Pons (tissue), 1 donor: ENCODE measurements at places on chromosomes 2 and 18.
A peak's percentile ranks its signal among the peaks of the same experiment; 100 is the strongest.

GRCh38 chr18:3089579-3089978, 76.6 kb upstream of the LPIN2 start:
- DNase-seq, result no peak

DNA sequence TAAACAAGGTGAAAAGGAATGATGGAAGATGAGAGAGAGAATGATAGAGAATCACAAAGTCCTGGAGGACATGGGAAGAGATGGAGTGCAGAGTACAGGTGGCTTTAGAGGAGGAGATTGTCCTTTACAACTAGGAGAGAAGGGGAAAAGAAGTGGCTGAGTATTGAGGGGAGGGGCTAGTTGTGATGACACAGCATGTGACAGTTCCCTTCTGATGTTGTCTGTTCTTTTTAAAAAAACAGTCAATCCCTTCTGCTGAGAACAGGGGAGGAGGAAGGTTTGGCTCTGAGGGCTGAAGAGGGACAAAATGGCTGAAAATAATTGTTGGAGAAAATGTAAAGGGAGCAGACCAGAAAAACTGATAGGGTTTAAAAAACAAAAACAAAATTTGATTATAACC, 44.0 kb downstream of the STEAP3 start:
- no peak for DNase-seq

DNA sequence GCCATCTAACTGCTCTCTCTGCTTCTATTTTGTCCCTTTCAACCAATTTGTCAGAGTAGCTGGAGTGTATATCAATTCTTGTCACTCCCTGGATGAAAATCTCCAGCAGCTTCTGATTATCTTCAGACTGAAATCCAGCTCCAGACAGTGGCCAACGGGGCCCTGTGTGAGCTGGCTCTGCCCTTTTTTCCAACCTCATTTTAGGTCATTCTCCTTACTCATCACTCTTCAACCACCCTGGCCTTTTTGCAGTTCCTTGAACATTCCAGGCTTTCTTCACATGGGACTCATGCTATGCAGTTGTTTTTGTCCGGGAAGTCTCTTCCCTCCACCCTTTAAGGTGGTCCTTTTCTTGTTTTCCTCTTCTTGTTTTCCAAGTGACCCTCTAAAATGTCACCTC, 15.4 kb upstream of the FAP start:
- no peak for DNase-seq

- no peak for DNase-seq
Measured at GRCh38 chr2:179842498-179843153, 18.8 kb downstream of the ZNF385B start.

- no peak for DNase-seq
Measured at GRCh38 chr2:118048401-118048800, 34.5 kb upstream of the CCDC93 start.

DNA sequence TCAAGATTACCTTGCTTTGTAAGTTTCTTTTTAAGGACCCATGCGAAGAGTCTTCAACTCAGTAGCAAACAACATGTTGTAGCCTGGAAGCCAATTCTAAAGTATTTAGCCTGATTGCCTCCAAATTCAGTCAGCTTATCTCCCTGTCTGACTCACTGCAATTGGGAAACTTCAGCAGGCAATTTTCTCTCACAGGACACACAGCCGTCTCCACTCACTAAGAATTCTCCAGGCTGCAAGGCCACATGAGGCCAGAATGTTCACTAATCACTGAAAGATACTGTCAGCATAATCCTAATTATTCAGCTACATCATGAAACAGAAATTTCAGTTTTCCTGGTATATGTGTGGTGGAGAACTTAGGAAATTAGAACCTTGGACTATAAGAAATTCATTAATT, 78.1 kb upstream of the PDE1A start:
- no peak for DNase-seq

DNA sequence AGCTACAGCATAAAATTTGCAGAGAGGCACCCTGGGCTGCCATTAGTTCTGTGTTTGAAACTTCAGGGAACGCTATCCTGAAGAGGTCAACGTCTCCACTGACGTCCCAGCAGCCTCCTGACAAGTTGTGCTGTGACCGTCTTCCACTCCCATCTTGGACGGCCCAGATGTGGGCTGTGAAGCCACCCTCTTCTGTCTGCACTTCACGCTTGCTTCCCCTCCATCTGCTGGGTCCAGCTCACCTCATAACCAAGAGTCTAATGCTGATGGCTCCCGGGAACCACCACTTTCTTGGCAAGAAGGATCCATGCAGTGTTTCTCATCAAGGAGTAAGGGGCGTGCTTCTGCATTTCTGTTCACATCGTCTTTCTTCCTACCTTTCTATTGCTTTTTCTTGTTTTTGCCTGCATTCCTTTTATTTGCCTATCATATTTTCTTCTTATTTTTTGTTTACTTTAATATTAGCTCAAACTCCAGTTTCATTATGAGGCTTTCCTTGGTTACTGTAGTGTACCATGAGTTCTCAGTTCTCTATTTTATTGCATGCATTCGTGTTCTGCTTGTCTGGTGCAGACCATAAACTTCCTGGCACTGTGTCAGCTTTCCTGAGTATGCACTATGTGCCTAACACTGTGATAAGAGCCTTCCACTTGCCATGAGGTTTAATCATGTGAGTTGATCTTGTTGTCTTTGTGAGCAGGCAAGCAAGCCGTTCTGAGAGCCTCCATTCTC, 631.8 kb upstream of the RAB6C start:
- DNase-seq, result peak; percentile 90

GRCh38 chr2:229126066-229126465, 145.0 kb downstream of the PID1 start:
- no peak for DNase-seq

DNA sequence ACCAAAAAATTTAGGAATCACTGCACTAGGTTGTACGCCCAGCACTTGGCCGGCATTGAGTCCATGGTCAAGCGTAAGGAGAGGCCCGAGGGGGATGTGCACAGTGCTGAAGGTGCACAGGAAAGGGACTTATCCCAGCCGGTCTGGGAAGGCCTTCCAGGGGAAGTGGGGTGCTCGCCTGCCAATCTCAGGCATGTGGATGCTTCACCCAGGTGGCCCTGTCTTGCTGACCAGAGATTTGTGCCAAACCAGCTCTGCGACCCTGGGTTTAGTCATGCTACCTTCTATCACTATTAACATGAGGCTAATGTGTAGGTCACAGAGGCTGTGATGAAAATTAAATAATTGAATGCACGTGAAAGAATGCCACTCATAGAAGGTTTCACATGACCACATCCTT, 1.7 kb upstream of the ITM2C start:
- DNase-seq, result no peak

- no peak for DNase-seq
Measured at GRCh38 chr18:23545247-23545789, 41.0 kb downstream of the NPC1 start.

- DNase-seq, result no peak
Measured at GRCh38 chr2:241569831-241570281, 11.3 kb downstream of the BOK start.

GRCh38 chr2:150234787-150235446, 252.6 kb downstream of the RND3 start:
- peak; percentile 75 for DNase-seq
